ENCODE measurements at places on chromosomes 5 and 9.

DNA sequence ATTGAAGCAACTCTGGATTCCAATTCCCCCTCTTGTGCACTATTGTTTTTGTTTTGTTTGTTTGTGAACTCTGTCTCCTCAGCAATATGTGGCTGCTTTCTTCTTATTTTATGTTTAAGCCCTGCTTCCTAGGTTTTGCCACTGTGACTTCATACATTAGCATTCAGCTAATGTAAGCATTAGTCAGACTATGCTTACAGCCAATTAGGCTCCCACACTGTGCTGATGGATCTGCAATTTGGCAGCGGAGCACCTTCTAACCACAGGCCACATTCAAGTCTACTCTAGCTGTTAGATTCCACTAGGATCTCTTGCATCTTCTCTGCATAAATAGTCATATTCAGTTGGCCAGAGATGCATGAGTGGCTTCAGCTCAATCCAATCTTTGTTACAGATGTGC is 9.6 kb upstream of the BICD2 start:
- DNase-seq = no peak

GRCh38 chr5:43997647-43998272 is 391.5 kb downstream of the FGF10 start:
- no peak for DNase-seq

DNA sequence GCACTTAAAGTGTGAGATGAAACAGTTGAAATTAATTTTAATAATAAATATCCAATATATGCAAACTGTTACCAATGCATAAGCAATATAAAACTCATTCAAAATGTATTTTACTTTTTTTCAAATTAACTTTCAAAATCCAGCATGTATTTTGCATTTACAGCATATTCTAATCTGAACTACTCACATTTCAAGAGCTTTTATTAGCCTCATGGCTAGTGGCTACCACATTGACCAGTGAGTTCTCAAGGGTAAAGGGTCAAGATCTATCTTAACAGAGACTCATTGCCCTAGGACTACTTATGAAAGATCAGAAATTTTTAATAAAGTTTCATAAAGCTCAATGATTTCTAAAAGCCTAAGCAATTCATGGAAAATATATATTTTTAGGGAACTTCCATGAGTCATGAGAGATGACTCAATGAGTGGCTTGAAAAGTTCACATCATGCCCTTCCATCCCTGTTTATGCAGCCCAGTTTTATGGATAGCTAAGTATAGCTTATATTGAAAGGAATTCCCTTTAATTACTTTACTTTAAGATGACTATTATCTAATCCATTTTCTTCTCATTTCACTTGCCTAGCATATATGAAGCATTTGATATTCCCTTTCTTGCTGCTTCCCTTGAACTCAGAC is 608.6 kb downstream of the SLCO4C1 start:
- no peak for DNase-seq

DNA sequence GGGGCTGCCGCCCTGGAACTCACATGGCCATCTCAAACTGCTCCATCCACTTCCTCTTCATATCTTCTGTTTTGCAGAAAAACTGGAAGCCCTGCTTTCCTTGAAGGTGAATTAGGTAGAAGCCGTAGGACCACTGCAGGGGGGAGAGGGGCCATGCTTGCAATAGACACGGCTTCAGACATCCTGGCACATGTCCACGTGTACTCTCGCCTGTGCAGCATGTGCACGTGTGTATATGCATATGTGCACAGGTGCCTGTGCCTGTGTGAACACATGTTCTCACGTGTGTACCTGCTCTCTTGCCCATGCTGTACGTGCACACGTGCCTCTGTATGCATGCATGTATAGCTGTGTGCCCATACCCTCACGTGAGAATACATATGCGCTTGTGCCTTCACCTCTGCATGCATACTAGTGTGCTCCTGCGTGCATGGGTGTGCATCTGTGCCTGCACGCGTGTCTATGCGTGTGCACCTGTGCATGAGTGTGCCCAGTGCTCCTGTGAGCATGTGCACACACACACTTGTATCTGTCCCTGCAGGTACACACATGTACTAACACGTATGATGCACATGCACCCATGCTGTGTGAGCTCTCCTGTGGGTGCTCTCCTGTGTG is 47.7 kb upstream of the SARDH start:
- DNase-seq = no peak

DNA sequence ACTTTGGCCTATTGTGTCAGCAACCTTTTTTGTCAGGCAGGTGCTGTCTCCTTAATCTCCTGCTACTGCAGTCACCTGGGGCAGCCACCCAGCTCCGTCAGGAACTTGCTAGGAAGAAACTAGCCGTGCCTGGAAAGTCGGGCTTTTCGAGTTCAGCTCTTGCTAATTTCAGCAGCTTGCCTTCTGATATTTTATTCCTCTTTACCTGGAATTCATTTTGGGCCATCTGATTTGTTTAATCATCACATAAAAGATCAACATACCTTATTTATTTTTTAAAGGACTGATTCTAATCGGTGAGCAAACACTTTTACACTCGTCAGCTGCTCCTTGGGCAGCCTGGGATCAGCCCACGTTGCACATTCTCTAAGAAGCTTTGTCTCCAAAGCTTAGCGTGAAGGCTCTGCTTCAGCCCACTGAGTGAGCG is 42.2 kb downstream of the PRLR start:
- no peak for DNase-seq

- DNase-seq = no peak
These were observed 222.1 kb downstream of the DEPDC1B start for GRCh38 chr5:60477849-60478248.

GRCh38 chr5:37197340-37198050 is 51.7 kb downstream of the CPLANE1 start:
- DNase-seq = no peak

GRCh38 chr9:132694144-132694543 is 23.9 kb downstream of the GTF3C4 start:
- DNase-seq = no peak

- DNase-seq = no peak
These were observed 41.9 kb downstream of the CDK7 start for GRCh38 chr5:69276422-69277174.

DNA sequence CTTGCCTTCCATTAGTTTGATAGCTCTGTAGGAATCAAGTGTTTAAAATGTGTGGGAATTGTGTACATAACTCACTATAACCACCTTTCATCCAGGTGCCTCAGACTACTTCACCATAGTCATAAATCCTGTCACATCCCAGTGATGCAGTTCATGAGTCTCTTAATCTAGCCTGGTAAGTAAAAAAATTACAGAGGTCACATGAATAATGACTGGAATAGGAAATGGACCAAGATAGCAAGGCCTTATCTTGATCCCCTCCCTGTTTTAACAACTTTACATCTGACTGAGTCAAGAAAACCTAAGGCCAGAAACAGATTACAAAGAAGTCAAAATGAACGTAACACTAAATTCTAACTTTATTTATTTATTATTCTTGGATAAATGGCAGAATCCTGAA is 1.5 kb upstream of the RNF145 start:
- DNase-seq = no peak

DNA sequence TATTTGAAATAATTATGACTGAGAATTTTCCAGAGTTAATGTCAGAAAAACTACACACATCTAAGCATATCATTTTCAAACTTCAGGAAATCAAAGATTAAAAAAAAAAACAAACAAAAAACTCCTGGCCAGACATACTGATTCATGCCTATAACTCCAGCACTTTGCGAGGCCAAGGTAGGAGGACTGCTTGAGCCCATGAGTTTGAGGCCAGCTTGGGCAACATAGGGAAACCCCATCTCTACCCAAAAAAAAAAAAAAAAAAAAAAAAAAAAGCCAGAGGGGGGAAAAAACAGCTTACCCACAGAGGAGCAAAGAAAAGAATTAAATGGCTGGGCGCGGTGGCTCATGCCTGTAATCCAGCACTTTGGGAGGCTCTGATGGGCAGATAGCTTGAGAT is 22.4 kb downstream of the EFCAB9 start:
- DNase-seq = no peak

GRCh38 chr9:99466104-99466503 is 244.0 kb downstream of the SEC61B start:
- no peak for DNase-seq

DNA sequence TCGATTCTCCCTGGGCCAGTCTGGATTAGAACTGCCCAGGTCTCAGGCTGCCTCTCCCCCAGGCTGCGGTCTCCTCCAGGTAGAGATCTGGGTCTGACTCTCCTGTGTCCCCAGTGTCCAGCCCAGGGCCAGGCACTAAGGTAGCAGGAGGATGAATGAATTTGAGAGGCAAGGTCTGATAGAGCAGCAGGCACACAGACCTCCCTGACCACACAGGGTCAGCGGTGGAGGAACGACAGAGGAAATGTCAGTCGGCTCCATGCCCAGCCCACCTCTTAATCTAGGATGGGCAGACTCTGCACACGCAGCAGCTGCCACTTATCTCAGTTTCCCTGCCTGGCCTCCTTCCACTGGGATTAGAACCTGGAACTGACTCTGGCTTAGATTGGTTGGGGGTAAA is 272.7 kb upstream of the MVB12B start:
- DNase-seq = no peak
